A549 treated with Mapracorat at 1 μM for 4 hours (cell line): ENCODE measurements at places on chromosomes 6 and 20. TPM values are rescaled to one million over a fixed set of nuclear protein-coding genes. Genes with fewer than 3 reads are reported as not detected.

The ATP6V1G2 gene
- 0.35 to 0.98 TPM (median 0.50 TPM) in 5 replicates for total RNA-seq

The SIRPD gene
- total RNA-seq = not detected in 5 replicates

The LGSN gene
- 2.0 to 3.0 TPM (median 2.2 TPM) in 5 replicates for total RNA-seq

The MATN4 gene
- total RNA-seq = 0.09 to 0.26 TPM (median 0.15 TPM) in 4 of 5 replicates, not detected in the other

The PNPLA1 gene
- total RNA-seq = not detected in 5 replicates

The GGT7 gene
- 6.6 to 8.5 TPM (median 7.1 TPM) in 5 replicates for total RNA-seq

The PPP1R14C gene
- total RNA-seq = 1.7 to 3.2 TPM (median 2.4 TPM) in 5 replicates

The FGD2 gene
- total RNA-seq = 0.04 to 0.08 TPM in 2 of 5 replicates, not detected in the others

The RIPPLY2 gene
- 0.13 to 0.99 TPM (median 0.31 TPM) in 4 of 5 replicates, not detected in the other for total RNA-seq

The ZKSCAN8 gene
- 3.4 to 5.8 TPM (median 5.1 TPM) in 5 replicates for total RNA-seq

The RAB44 gene
- total RNA-seq = 0.03 to 0.06 TPM (median 0.04 TPM) in 4 of 5 replicates, not detected in the other

The SLC22A2 gene
- 0.10 to 0.15 TPM (median 0.12 TPM) in 3 of 5 replicates, not detected in the others for total RNA-seq

The CLDN20 gene
- total RNA-seq = not detected in 5 replicates

The POU3F2 gene
- not detected in 5 replicates for total RNA-seq

The LST1 gene
- total RNA-seq = 0.16 to 0.36 TPM in 2 of 5 replicates, not detected in the others

The OLIG3 gene
- not detected in 5 replicates for total RNA-seq
